ENCODE measurements at places on chromosomes 12 and 14.

- no peak for DNase-seq
These were observed 296.3 kb downstream of the CCDC91 start for GRCh38 chr12:28486521-28486920.

DNA sequence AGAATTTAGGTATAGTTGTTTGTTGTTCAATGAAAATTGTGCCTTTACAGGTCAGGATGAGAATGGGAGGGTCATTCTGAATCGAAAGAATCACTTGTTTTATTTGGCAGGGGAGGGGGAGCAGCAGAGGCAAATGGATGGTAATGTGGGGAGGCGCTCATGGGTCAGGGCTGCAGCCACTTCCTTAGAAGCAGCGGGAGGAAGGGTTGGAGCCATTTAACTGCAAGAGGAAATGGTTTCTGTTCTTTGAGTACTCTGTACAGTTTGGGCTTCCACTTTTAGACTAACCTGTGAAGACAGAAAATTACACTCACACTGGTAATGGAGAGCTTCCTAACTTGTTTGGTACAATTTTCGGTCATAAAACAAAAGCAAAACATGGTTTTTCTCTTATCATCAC is 57.2 kb downstream of the PIWIL1 start:
- DNase-seq, result no peak

- no peak for DNase-seq
These were observed 120.1 kb upstream of the NPAS3 start for GRCh38 chr14:32818581-32818980.

- DNase-seq, result no peak
These were observed 24.4 kb upstream of the HSP90B1 start for GRCh38 chr12:103905730-103906349.

- DNase-seq, result no peak
These were observed 66.5 kb downstream of the BHLHE41 start for GRCh38 chr12:26058308-26058707.

DNA sequence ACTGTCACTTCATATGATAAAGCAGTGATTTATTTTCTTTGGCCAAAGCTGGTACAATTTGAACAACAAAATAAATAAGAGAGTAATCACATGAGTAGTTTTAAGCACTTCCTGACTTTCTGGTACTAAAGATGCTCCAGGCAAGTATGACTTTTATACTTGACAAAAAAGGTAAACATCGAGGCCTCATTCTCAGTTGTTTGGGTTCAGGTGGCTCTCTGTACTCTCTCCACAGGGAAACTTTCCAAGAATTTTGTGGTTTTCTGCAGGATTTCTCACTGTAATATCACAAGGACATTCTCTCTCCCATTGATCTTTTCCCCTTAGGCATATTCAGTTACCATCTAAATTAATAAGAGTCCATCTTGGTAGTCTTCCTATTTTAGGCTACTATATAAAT is 26.6 kb upstream of the KCNC2 start:
- DNase-seq, result no peak

DNA sequence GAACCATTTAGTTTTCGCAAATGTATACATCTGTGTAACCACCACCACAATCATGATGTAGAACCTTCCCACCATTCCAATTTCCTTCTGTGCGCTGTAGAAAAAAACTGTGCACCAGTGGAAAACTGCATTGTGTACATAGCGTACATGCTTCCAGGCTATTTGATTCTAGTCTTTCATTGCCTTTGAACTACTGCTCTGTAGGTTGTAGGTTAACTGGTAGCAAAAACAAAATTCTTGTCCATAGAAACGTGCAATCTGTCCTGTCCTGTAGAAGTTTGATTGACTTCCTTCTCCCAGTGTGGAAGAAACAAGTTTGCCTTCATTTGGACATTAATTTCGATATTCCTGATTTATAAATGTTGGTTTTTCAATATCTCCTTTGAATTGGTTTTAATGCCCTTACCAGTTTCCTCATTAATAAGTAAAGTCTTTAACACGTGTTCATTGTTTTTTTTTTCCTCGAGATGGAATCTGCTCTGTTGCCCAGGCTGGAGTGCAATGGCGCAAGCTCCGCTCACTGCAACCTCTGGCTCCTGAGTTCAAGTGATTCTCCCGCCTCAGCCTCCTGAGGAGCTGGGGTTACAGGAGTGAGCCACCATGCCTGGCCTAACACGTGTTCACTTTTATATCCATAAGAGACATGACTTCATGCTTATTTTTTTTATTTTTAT is 3.6 kb upstream of the ISM2 start:
- no peak for DNase-seq

- DNase-seq, result no peak
These were observed 4.4 kb downstream of the TMEM179 start for GRCh38 chr14:104600141-104600643.

DNA sequence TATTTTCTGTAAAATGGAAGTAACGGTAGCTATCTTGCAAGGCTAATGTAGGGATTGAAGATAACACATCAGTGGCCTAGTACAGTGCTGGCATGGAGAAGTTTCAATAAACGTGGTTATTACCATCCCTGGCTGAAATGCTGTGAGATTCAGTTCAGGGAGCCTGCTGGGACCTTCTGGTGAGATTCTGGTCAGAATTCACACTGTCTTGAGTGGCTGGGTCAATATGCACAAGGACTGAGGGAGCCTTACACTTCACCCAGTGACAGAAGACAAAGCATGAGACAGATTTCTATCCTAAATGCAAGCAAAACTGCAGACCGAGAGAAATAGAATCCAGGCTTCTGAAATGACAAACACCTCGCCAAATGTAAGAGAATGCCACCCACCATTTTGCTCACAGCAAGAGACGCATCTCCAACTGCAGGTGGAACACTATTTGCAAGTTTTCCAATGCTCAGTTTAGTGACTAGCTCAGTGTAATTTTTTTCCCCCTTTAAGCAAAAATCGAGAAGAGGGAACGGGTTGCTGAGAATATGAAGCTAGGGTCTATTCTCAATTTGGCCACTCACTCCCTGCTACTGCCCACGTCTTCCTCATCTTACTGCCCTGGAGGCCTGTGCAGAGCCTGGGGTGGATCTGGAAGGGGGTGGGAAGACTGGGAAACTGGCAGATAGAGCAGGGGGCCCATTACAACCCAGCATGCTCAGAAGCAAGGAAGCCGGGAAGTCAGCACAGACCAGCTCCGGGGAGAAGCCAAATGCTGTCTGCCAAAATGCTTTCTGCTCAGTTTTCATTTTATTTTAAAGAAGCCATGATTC is 201.3 kb downstream of the TTC7B start:
- no peak for DNase-seq

- no peak for DNase-seq
These were observed 10.3 kb downstream of the KRT85 start for GRCh38 chr12:52356762-52357580.

- DNase-seq, result no peak
These were observed 605 bp downstream of the ZCRB1 start for GRCh38 chr12:42325326-42325652.

- no peak for DNase-seq
These were observed 393.5 kb downstream of the AACS start for GRCh38 chr12:125458552-125459268.

- no peak for DNase-seq
These were observed 123.3 kb downstream of the CEP83 start for GRCh38 chr12:94336211-94336925.

DNA sequence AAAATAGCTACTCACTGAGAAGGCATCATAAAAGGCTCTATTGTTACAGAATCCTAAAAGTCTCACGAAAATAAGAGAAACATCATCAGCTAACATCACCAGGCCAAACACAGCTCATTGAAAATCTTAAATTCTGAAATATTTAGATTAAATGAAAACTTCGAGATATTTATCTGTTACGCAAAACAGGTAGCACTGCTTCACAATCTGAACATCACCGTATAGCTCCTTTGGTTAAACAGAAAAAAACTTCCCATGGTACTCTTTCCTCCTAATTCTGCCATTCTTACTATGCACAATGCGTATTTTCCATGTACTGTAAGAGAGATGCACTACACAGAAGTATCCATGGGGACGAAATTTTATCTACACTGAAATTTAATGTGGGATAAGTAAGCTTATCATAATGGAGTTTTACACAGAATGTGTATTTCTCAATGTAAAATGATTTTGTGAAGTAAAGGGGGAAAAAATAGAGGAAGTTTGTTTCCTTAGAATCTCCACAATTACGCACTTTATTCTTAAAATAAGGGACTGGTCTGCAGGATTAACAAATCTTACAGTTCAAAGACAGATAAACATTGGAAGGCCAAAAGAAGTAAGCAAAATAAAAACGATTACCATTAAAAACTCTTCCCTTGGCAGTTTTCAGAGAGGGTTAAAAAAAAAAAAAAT is 1.9 kb downstream of the SGPP1 start:
- DNase-seq, result no peak

DNA sequence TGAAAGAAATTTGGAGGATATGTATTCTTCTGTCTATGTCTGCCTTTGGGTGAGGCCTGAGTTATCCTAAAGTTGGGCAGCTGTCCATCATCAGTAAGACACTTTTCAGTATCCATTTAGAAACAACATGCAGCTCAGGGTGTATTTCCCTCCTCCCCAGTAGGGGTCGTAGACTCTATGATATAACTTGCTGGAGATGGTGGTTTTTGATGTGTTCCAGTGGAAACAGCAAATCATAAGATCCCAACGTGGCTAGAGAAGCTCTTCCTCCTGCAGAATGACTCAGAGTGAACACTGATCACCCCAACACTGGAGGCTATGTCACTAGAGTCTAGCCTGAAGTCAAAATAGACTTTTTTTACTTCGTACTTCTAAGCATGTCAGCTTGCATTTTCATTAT is 331.6 kb upstream of the STXBP6 start:
- peak; percentile 22 for DNase-seq

- DNase-seq, result no peak
These were observed 213.0 kb downstream of the TRHDE start for GRCh38 chr12:72485017-72485701.

DNA sequence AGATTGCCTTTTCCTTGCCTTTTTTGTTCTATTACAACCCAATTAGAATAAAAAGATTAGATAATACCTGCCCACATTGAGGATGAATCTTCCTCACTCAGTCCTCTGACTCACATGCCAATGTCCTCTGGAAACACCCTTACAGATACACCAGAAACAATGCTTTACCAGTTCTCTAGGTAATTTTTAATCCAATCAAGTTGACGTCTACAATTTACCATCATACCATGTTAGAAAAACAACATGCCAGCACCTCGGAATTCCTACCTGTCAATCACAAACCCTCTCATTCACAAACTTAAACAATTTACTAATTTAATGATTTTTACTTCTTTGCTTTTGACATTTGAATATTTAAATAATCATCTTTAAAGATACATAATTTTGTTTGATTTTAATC is 953.8 kb downstream of the TRHDE start:
- no peak for DNase-seq

DNA sequence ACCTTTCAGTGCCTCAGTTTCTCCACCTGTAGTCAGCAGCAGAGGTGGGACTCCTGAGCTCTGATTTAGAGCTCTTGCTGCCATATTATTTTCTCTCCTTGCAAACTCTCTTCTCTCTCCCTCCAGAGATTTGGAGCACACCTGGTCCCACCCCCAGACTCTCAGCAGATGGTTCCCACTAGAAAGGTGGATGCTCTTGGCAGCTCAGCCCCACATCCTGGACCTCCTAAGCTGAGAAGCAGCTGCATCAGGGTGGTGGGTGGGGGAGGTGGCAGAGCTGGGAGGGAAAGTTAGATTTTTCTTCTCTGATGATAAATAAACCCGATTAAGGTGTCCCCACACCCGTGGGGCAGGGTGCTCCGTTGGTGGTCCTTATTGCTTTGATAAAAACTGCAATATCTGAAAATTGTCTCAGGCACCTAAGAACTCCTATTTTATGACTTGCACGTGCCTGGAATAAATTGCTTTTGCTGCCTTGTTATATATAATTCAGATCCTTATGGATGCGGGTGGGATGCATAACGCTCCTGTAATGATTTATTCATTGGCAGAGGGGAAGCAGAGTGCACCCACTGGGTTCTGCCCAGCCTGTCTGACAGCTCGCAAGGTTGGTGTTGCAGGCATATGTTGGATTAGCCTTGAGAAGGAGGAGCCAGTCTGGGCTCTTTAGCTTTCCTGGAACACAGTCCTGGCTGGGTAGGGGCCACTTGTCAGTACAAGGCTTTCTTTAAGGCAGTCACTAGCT is 214.2 kb downstream of the SUDS3 start:
- DNase-seq, result no peak

- no peak for DNase-seq
These were observed 65.3 kb downstream of the KLHL28 start for GRCh38 chr14:44896275-44897040.

- DNase-seq, result no peak
These were observed 170.6 kb downstream of the SLC2A13 start for GRCh38 chr12:39935275-39935674.

GRCh38 chr14:61899497-61899896 is 137.3 kb downstream of the SNAPC1 start:
- DNase-seq, result no peak

DNA sequence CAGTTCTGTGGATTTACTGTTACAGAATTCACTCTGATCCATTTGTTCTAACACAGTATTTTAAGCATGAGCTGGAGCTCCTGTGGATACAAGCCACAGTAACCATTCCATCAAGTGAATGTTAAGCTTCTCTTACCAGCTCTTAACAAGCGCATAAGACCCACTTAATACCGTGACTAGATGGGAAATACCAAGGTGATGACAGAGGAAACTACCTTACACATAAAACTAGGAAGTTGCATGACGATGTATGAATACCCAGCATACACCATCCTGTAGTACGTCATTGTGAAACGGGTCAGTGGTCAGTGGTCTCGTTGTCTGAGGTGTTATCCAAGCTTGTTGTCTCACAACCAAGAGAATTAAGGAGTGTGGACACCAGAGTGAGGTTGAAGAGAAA is 2.0 kb upstream of the GALC start:
- DNase-seq, result no peak

GRCh38 chr12:128974881-128975280 is 121.6 kb downstream of the GLT1D1 start:
- no peak for DNase-seq

DNA sequence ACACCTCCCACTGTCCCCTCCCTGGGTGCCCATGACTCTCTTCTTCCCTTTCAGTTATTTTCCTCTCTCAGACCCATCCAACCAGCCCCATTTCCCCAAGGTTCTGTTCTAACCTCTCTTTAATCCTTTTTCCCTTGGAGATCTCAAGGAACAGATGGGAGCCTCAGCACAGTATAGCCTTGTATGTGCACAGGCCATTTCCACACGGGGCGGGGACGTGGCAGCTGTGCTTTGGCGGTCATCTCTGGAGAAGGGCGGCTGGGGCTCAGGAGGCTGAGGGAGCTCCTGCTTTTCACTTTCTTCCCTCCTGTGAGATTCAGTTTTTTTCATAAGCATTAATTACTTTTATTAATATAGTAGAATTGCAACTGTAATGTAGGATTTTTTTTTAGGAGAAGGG is 212.2 kb downstream of the ZFP36L1 start:
- no peak for DNase-seq

GRCh38 chr12:126727218-126728075 is 1539.5 kb upstream of the TMEM132C start:
- DNase-seq, result no peak

GRCh38 chr12:52027085-52027843 is 20.5 kb downstream of the TAMALIN start:
- peak; percentile 40 for DNase-seq

- DNase-seq, result no peak
These were observed 462.0 kb upstream of the SYT1 start for GRCh38 chr12:78402366-78403134.

- no peak for DNase-seq
These were observed 59.8 kb downstream of the WASHC4 start for GRCh38 chr12:105167346-105167745.

- DNase-seq, result no peak
These were observed 27.1 kb downstream of the PRKAB1 start for GRCh38 chr12:119695034-119695433.
